ENCODE measurements at places on chromosomes 1 and 21.

DNA sequence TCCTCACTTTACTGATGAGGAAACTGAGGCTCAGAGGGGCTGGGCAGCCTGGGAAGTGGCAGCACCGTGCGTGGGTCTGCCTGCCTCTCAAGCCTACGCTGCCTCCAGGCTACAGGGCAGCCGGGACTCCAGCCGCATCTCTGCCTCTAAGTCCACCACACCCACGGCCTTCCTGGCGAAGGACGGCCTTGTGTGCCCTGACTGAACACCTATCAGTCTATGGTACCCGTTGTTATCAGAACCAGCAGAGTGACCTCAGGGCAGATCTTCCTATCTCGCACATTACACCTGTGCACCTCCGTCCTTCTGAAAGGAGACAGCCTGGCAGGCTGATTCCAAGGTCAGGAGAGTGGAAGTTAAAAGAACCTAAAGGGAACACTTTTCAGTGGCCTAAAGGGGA lies 35.7 kb upstream of the SLC30A1 start:
- no peak for DNase-seq

DNA sequence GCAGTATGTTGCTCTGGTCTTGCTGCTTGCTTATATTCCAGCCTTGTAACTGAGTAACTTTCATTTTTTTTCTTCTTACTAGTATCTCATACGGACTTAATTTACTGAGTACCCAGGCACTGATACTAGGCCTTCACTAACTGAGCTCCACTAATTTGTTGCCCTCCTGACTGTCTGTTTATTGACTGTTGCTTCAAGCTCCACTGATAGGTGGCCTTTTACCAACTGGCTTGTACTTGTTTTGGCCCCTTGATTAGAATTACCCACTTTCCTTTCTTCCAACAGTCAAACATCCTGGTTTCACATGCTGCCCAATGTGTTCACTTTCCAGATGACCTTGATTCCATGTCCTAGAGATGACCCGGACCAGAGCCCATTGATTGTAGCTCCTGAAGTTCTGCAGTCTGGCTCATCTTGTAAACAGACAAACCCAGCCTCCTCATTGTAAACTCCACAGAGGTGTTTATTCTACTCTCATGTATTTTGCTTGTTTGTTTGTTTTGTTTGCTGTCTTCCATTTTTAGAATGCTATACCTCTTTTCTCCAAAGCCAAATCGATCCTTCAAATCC lies 27.7 kb downstream of the RGS1 start:
- DNase-seq: no peak

- no peak for DNase-seq
Measured at GRCh38 chr1:46203738-46204405, 738 bp downstream of the LURAP1 start.

DNA sequence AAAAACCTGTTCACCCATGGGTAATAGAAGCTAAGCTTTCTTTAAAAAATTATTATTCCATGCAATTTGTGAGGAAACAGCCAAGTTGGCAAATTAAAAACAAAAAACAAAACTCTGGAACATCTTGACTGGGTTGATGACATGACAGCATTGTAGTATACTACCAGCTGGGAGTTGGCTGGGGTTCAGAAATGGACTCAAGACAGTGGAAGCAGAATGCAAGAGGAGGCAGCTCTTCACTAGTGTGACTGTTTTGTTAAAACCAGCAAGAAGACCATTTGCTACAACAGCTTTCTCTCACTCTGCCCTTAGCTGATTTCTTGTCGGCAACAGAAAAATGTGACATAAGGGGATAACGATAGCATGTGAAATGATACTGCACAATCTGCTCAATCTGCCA lies 1298.9 kb upstream of the ADGRL4 start:
- DNase-seq: no peak

GRCh38 chr1:192462616-192463015 lies 113.0 kb upstream of the RGS1 start:
- DNase-seq: no peak

- no peak for DNase-seq
Measured at GRCh38 chr1:57082711-57083439, 117.1 kb upstream of the C8B start.

DNA sequence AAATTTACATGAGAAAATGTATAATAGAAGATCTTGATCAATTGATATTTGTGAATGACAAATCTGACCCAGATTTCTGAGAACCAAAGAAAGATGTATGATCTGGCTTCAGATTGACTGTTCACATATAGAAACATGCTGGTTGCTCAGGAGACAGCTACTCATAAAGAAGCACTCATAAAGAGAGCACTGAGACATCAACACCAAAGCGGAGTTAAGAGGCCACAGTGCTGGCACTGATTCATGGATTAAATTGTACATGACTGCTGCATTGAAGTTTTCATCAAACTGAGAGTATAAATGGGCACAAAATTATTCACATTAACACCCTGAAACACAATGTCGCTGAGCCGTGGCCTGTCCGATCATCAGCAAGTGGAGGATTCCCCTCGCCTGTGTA lies 46.2 kb downstream of the SH3GLB1 start:
- DNase-seq: no peak

DNA sequence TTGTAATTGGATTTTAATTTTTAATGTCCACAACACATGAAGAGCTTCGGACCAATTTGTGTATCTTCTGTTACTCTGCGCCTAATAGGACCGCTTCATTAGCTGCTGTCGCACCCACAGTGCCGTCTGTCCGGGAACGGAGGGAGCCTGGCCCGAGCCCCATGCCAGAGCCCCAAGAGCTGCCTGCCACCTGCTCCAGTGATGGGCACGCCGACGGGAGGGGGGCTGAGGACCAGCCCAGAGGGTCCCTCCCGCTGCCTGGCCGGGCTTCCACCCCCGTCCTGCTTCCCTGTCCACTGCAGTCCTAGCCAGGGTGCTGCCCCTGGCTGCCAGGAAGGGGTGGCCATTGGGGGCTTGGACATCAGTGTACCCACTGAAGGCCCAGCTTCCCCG lies 30.3 kb upstream of the PLCH2 start:
- DNase-seq: no peak

GRCh38 chr1:88727205-88727604 lies 43.1 kb downstream of the PKN2 start:
- DNase-seq: no peak

DNA sequence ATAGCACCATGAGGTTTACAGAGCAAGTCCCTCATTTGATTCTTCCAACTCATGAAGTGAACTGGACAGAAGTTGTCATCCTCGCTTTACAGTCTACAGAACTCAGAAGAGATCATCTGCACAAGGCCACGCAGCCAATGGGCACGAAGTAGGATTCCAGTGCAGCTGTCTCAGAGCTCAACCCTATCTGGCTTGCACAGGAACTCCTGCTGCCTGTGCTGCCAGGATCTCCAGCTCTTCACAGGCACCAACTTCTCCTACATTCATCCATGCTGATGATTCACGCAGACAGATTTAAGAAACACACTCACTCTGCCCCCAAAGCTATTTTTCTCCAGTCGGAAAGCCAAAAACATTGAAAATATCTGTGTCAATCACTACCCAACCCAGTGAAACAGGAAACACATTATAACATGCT lies 157.0 kb downstream of the RERE start:
- no peak for DNase-seq

DNA sequence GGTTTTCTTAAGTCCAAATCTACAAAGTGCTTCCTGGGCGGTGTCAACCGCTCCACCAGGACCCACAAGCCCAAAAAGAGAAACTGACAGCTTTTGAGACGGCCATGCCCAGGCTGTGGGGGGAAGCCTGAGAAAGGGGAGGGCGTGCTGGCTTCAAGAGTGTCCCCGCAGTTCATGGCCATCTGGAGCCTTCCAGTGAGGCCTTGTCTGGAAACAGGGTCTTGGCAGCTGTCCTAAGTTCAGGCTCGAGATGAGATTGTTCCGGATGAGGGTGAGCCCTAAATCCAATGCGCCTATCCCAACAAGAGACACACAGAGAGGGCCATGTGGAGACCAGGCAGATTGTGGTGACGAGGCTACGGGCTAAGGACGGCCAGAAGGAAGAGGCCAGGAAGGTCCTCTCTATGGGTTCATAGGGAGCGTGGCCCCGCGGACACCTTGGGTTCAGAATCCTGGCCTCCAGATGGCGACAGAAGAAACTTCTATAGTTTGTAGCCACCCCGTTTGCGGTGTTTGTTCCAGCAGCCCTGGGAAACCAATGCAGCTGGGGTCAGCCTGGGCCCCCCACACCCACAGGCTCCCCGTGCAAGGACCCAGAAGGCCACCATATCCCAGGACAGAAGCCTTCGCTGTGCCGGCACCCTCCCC lies 70.2 kb downstream of the ARHGEF16 start:
- no peak for DNase-seq

GRCh38 chr1:18160290-18160942 lies 52.8 kb downstream of the IGSF21 start:
- no peak for DNase-seq

DNA sequence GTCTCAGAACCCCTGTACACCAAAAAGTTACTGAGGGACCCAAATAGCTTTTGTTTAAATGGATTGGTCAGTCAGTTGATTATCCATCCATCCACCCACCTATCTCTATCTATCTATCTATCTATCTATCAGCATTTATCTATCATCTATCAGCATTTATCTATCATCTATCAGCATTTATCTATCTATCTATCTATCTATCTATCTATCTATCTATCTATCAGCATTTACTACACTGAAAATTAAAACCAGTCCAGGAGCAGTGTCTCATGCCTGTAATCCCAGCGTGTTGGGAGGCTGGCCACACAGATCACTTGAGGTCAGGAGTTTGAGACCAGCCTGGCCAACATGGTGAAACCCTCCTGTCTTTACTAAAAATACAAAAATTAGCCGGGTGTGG lies 47.1 kb downstream of the CLSTN1 start:
- DNase-seq: no peak

GRCh38 chr1:31653717-31654473 lies 9.2 kb upstream of the PEF1 start:
- no peak for DNase-seq

DNA sequence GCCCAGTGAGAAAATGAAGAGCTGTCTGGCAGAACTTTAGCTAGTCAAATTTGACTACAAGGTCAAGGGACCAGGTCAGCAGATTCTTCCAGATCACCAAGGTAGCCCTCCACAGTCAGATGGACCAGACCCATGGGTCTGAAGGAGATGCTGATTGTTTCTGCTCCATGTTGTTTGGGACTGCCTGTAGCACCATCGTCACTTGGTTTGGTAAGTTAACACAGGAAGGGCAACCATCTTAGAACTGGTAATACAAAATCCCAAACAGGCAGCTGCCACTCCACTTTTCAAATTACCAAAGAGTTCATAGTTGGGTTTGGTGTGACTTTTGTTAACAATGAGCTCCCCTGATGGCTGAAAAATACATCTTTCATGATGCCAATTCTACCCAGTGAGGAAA lies 9.0 kb downstream of the ITPKB start:
- no peak for DNase-seq

Measured in stimulated activated CD4-positive, alpha-beta T cell treated with anti-CD3 and anti-CD28 coated beads, TNF-alpha, amount 100 ng/mL, for 1 hour (primary cell).